Mesenchymal stem cell (in vitro differentiated cells and primary cell): ENCODE measurements at places on chromosomes 2 and 18.

DNA sequence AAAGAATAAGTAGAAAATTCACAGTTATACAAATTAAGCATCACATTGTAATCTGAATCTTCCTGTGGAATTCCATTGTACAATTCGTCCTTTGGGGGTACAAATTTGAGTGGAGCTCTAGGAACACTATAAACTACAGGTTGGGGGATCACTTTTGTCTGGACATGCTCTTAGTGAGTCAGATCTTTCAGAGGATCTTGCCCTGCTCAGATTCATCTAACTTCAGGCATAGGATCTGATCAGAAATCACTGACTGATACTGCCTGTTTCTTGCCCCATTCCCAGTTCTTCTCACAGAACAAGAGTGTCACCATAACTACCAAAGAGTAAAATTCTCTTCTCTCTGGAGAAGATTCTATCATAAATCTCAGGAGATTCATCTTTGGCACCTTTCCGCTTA, 10.7 kb upstream of the VSNL1 start:
- DNase-seq, result no peak

DNA sequence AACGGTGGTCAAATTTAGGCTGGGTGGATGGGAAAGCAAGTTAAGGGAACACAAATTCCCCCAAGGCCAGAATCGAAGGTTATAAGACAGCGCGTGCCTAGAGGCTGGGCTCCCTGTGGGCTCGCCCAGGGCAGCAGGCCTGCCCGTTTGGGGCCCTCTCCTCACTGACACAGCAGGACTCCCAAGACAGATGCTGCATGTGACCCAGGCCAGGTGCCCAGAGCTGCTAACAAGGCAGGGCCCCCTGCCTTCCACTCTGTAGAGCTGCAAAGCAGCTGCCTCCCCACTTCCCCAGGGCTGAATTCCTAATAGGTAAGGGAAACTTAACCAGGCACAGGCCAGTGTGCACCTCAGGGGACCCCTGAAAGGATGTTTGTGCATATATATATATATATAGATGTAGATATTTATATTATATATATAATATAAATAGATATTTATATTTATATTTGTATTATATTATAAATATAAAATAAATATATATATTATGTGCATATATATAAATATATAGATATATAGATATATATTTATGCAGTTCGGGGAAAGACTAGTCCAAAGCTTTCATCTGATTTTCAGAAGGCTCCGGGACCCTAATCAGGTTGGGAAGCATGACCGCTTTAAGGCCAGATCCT, 43.7 kb downstream of the TMEM37 start:
- DNase-seq, result no peak

DNA sequence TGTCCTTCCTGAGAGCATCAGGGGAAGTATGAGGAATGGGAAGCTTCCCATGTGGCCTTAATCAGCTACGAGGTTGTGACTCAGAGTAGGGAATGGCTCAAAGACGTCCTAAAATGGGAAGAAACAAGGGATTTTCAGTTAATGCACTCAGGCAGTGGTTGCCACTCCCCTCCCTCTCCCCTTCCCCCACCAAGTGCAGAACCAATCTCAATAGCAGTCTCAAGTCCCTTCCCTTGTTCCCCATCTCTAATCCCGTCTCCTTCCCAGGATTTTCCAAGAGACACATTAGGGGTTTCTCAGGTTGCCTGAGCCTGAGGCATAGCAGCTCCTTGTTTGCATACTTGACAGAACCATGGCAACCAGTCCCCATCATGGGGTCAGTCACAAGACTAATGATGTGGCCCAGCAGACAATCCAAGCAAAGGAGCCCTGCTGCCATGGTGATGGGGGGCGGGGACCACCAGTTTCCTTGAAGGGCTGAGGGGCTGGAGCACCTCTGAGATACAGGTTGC, 18.2 kb upstream of the RESP18 start:
- peak; percentile 65 for DNase-seq

DNA sequence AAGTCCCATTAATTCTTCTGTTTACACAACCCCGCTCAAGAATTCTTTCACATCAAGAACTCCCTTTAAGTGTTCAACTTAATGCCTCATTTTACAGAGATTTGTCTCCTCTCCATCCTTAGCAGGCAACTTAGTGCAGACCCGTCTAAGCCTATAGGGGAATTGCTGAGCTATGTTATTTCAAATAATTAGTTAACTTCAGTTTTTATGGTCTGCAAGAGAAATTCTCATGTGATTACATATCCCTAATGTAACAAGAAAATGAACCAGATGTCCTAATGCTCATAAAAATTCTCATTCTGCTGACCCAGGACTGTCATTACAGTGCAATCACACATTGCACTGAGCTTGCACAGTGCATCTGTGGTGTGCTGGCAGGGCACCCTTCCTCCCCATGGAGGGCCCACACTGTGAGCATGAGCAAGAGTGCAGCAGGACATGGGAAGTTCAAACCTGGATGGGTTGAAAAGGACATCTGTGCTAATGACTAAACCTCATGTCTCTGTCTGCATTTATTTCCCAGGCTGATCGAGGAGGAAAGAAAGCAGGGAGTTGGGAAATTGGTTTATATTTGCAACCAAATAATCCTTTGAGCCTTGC, 97.1 kb downstream of the COL5A2 start:
- DNase-seq, result peak; percentile 89

DNA sequence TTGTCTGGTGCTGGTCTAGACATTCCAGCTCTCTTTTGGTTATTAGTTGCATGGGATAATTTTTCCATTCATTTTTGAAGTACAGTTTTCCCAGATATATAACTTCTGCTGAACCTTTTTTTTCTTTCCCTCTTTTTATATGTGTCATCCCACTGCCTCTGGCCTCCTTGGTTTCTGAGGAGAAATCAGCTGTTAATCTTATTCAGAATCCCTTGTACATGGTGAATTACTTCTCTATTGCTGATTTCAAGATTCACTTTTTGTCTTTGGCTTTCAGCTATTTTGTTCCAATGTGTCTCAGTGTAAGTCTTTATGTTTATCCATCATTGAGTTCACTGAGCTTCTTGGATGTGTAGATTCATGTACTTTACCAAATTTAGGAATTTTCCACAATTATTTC, 99.7 kb downstream of the ARHGEF4 start:
- no peak for DNase-seq

- DNase-seq, result peak; percentile 65
Observed at GRCh38 chr18:33594799-33595198, 16.8 kb downstream of the ASXL3 start.

DNA sequence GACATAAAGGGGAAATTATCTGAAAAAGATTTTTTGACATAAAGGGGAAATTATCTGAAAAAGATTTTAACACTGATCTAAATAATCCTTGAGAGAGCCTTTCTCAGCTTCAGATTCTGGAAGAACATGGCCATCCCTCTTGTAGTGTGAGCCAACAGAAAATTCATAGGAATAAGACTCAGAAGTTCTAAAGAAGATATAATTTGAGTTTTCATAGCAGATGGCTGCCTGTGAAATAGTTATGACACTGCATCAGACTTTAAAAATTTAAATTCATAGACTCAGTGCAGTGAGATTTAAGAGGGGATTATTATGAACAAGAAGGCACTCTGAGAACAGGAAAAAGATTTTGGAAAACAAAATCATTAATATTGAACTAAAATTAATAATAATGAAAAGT, 50.6 kb downstream of the NCOA1 start:
- DNase-seq, result no peak

DNA sequence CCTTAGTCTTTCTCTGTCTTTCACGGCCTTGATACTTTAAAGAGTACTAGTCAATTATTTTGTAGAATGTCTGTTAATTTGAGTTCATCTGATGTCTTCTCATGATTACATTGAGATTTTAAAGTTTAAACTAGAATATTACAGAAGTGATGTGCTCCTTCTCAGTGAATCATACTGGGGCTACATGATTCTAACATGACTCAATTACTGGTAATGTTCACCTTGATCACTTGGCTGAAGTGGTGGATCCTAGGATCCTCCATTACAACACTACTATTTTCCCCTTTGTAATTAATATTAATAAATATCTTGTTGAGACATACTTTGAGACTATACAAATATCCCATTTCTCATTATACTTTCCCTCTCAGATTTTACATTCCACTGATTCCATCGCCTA, 148.5 kb downstream of the CAMKMT start:
- DNase-seq, result no peak

DNA sequence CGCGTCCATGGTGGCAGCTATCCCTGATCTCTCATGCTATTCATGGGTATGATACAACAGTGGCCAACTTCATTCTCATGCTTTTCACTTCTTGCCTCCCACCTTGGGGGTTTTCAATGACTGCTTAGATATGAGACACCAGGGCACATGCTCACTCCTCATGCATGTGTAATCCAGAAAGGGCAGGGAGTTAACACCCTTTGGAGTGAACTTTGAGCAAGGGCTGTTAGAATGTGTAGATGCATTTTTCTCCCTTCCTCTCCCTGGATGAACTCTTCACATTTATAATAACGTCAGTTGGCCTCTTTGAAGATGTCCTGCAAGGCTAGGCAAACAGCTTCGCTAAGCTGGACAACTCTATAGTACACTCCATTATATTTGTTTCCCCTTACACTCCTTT, 56.7 kb downstream of the DPP10 start:
- no peak for DNase-seq

- DNase-seq, result no peak
Observed at GRCh38 chr2:143819190-143819735, 690.0 kb downstream of the ARHGAP15 start.

GRCh38 chr18:36761186-36761698, 67.6 kb downstream of the TPGS2 start:
- no peak for DNase-seq

- no peak for DNase-seq
Observed at GRCh38 chr2:209091056-209091455, 332.8 kb upstream of the MAP2 start.

- peak; percentile 87 for DNase-seq
Observed at GRCh38 chr2:180761224-180761623, 219.2 kb upstream of the UBE2E3 start.

- DNase-seq, result no peak
Observed at GRCh38 chr2:104790100-104790811, 63.7 kb upstream of the POU3F3 start.

- DNase-seq, result no peak
Observed at GRCh38 chr2:141889788-141890187, 241.0 kb downstream of the LRP1B start.

DNA sequence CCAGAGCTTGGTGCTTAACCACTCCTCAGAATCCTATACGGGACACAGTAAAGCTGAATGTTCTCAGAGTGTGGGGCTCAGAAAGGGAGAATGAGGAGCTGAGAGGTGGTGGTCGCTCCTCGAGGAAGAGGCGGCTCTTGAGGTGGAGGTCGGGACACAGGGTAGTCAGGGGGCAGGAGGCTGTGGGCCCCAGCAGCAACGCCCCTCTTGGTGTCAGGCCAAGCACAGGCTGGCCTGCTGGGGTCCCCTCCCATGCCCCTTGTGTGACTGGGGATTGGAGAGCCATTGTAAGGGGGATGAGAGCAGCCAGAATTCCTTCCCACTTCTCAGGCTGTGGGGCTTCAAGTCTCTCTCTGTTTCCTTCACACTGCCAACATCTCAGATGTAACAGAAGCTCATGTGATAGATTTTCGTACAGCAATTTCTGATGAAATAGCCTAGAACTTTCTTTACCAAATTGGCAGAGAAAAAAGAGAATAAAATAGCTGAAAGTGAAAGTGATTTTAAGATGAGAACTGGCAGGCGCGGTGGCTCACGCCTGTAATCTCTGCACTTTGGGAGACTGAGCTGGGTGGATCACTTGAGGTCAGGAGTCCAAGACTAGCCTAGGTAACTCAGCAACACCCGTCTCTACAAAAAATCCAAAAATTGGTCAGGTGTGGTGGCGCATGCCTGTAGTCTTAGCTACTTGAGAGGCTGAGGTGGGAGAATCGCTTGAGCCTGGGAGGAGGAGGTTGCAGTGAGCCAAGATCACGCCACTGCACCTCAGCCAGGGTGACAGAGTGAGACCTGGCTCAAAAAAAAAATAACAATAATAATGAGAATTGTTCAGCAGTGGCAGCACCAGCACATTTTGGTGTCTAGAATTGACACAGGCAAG, 61.1 kb upstream of the RPL31 start:
- no peak for DNase-seq

GRCh38 chr2:147888680-147889079, 43.9 kb downstream of the ACVR2A start:
- no peak for DNase-seq

- DNase-seq, result no peak
Observed at GRCh38 chr2:147549054-147549453, 295.8 kb upstream of the ACVR2A start.

GRCh38 chr2:128282976-128283810, 35.5 kb downstream of the HS6ST1 start:
- DNase-seq, result no peak

GRCh38 chr2:31972059-31972458, 38.7 kb downstream of the MEMO1 start:
- no peak for DNase-seq

GRCh38 chr2:174438146-174438886, 42.8 kb downstream of the SCRN3 start:
- DNase-seq, result no peak
